Fibroblast of lung (primary cell): ENCODE measurements at places on chromosomes 2 and 18.

DNA sequence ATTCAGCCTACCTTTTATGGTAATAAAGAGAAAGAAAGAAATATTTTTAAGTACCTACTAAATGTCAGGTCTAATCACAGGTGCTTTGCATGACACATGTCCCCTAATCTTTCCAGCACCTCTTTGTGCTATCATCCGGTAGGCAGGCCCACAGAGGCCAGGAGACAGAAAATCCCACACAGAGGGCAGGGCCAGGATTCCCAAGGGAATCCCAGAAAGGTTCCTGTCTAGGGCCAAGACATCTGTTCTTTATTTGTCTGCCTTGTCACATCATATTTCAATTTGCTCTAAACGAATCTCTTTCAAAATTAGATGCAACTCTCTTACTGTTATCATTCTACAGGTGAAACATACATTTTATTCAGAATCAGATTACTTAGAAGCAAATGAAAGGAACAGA is 676.1 kb upstream of the GYPC start:
- no peak for DNase-seq

GRCh38 chr2:175626796-175627195 is 375.3 kb downstream of the LNPK start:
- DNase-seq: no peak

- DNase-seq: no peak
Observed at GRCh38 chr2:86044045-86044444, 61.6 kb downstream of the POLR1A start.

DNA sequence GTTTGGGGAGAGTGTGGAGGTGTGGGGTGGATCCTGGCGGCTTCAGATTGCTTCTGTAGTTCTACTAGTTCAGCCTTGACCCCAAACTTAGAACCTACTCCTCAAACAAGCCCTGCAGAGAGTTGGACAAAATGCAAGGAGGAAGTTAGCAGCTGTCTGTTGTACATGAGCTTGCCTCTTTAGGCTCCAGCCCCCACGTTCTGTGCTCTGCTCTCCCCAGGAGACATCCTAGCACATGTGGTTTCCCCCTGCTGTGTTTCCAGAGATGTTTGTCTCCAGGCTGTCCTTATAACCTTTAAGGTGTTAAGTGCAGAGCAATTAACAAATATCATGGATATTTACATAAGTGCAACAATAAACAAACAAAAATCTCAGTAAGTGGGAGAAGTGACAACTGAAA is 111.1 kb downstream of the ACOXL start:
- DNase-seq: no peak

- peak; percentile 37 for DNase-seq
Observed at GRCh38 chr2:108449410-108450130, 564 bp downstream of the GCC2 start.

DNA sequence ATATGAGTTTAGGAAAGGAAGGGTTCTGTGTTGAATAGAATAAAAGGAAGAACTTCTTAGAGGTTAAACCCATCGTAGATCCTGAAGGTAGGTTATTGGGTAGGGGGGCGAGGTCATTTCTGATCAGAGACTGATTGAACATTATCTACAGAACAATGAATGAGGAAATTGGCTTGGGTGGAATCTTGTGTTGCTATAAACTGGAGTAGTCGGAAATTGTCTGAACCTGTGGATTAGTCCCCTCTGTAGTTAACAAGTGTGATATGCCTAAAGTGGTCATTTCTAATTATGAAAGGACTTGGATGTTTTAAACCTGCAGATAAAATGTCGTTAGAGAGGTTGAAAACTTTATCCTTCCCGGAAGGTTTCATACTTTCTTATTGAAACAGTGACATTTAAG is 42.1 kb downstream of the EML4 start:
- DNase-seq: no peak
